ENCODE measurements at places on chromosomes 13 and 19.

GRCh38 chr13:84684048-84684662 is 801.9 kb upstream of the SLITRK1 start:
- no peak for DNase-seq

DNA sequence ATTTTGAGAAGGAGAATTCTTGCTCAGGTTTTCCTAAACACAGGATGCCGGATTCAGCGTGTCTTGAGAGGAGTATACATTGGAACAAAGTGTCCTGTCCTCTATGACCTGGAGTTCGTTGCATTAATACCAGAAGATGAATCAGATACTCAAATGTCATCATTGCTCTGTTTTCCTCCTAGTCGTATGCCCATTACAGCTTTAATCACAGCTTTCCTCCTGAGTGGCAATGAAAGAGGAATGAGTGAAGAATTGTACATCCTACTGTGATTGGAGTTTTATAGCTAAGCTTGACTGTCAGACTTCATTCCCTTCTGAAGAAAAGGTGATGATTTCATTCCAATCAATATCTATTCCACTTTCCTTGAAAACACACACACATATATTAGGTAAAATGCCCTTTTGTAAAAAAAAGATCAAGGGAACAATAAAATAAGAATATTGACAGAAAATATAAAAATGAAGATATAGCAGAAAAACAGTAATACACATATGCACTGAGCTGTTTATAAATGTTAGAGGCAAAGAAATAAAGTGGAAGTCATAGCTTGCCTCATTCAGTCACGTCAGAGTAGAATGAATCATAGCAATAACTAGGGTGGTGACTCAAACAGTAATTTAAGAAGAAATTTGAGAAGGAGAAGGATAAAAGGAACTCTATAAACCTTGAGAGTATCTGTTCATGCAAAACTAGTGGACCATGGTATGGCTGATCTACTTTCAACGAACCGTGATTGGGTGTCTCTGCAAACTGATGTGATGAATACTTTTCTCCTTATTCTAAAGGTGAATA is 501.5 kb downstream of the SUCLA2 start:
- no peak for DNase-seq

DNA sequence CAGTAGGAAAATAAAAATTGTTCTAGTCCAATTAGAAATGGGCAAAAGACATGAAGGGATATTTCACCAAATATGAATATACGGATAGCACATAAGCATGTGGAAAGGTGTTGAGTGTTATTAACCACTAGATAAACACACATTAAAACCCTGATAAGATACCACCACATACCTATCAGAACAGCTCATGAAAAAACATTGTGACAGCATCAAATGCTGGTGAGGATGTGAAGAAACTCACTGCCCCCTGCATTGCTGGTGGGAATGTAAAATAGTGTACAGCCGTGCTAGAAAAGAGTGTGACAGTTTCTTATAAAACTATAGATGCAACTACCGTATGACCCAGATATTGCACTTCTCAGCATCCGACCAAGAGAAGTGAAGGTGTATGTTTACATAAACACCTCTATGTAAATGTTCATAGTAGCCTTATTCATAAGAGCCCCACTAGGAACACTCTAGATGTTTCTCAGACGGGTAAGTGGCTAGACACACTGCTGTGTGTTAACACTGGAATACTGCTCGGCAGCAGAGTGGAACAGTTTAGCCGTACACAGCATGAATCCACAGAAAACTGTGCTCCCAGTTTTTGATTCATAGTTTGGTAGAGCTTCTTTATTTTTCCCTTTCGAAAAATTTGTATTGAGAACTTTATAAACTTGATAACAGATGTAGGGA is 321.1 kb downstream of the MYO16 start:
- DNase-seq = no peak

DNA sequence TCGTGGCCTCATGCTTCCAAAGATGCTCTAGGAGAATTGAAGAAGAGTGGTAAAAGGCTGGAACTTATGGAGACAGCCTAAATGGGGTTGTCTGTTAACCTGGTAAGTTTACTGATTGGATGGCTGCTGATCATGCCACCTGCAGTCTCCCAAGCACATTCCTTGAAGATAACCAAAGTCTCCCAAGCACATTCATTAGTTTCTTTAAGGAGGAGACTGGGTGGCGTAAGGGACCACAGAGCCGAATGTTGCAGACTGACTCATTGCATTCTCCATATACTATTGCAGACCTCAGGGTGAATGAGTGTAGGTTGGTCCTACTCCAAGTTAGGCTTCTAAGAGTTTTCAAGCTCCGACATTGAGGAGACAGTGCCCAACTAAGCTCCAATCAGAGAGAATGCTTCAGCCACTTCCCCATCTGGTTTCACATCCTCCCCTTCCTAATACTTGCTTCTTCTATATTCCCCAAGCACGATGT is at the start of gene IGFL3:
IGFL3 (minus strand) TSS at position 51 of the 478 bp plus-strand sequence; CDS start at position 12, 39 bp downstream.
- no peak for DNase-seq

- DNase-seq = no peak
These were observed 45.3 kb downstream of the CAPN12 start for GRCh38 chr19:38699027-38699346.

- DNase-seq = no peak
These were observed 236.4 kb upstream of the SPRY2 start for GRCh38 chr13:80577285-80577684.

DNA sequence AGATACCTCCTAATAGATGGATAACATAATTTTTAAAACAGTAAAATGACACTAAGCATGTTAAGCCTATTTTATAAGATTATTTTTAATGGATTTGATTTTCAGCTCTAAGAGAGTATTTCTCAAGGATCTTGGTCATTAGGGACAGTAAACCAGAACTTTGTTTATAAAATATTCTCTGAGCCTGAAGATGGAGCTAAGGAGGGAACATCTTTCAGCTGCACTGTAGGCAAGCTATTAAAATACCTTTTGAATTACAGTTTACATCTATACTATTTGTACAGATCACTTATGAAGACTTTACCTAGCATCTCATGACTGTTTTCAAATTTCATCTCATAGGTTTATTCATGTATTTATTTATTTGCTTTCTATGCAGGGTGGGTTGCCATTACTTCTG is 345.3 kb downstream of the MYO16 start:
- DNase-seq = no peak

GRCh38 chr13:45179428-45179827 is 21.4 kb downstream of the KCTD4 start:
- DNase-seq = no peak

DNA sequence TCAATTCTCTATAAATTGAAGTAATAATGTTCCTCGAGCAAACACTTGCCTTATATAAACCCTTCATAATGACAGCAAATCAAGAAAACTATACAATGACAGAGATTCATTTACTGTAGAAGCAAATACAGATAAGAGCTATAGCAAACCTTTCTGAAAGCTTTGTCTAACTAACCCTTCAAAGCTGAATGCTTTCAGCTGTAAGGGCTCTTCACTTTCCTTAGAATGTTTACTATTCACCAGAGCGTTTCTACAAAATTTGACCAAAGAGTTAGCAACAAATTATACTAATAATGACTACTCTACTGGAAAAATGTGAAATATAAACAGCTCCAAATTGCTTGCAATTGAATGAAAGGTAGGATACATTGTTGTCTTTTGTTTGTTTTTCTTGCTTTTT is 218.1 kb downstream of the SLITRK5 start:
- no peak for DNase-seq

- DNase-seq = peak; percentile 77
These were observed 116.4 kb downstream of the TM9SF2 start for GRCh38 chr13:99617474-99618255.

- DNase-seq = no peak
These were observed at the start of gene HCN2 for GRCh38 chr19:589693-590395. Gene HCN2, plus strand, starts transcription at chr19:589881. Its CDS starts 65 bp downstream, at chr19:589946.

DNA sequence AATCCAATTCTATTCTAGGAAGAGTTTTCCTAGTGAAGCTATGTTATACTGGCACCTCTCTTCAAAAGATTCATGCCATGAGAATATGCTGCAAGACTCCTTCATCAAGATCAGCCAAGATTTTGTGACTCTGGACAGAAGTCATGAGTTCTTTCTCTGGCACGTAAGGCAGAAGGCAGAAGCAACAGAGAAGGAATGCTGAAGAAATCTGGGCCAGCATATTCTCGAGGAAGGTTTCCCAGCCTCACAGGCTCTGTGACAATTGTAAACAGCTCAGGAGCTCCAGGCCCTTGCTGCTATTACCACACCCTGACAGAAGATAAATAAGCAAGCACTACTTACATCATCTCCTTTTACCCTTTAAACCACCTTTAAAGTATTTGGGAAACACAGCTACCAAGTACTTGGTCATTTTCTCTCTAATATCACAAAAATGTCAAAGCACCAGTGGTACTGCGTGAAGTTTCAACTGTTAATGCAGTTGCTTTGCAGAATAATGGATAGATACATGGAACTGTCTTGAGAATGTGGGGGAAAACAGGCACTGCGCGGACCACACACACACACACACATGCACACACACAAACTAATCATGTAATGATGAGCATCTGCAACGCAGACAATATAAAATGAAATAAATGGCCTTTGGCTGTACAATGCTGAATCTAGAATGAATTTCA is 55.4 kb downstream of the INTS6 start:
- DNase-seq = peak; percentile 53

DNA sequence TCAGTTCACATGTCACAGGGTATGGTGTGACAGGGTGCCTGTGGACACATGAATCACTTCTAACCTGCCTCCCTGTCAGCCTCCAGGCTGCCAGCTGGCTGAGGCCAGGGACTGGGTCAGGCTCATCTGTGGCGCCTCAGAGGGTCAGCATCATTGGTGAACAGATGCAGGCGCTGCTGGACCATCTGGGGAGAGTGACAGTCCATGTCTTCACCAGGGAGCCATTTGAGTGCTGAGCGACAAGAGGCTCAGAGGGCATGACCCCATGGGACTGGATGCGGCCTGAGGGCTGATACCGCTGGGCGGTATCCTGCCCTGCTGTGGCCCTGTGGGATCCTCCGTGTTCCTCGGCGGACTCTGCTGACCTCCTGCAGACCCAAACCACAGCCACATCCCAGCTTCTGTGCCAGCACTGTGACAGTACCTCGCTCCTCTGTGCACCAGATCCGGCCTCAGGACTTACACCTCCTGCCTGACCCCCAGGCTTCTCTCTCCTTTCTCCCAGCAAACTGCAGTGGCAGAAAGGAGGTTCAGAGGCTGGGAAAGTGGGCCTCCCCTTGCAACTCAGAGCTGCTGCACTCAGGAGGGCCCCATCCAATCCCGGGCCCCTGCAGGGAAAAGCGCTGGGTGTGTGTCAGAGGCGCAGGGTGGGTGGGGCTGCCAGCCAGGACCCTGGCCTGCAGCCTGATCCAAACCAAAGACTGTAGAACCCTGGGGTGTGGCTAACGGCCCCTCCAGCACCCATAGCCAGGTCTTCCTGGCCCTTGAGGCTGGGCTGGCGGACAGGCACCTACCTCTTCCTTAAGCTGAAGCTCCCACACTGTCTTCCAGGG is 10.2 kb downstream of the ACTMAP start:
- no peak for DNase-seq
